ENCODE measurements at places on chromosomes 11 and 22.

DNA sequence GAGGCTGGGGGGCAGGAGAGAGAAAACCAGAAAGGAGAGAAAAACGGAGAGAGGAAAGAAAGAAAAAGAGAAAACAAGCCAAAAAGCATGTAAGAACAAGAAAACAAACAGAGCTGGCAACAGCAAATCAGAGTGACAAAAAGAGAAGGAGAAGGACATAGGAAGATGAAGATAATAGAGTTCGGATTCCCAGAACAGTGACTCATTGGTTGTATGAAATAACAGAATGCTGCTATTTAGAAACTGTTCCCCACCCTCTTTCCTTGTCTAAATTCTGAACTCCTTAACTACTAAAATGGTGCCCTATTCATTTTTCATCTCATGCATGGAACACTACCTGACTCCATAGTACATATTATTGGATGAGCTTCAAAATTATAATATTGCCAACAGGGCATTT is 317.4 kb downstream of the C11orf87 start:
- no peak for DNase-seq

DNA sequence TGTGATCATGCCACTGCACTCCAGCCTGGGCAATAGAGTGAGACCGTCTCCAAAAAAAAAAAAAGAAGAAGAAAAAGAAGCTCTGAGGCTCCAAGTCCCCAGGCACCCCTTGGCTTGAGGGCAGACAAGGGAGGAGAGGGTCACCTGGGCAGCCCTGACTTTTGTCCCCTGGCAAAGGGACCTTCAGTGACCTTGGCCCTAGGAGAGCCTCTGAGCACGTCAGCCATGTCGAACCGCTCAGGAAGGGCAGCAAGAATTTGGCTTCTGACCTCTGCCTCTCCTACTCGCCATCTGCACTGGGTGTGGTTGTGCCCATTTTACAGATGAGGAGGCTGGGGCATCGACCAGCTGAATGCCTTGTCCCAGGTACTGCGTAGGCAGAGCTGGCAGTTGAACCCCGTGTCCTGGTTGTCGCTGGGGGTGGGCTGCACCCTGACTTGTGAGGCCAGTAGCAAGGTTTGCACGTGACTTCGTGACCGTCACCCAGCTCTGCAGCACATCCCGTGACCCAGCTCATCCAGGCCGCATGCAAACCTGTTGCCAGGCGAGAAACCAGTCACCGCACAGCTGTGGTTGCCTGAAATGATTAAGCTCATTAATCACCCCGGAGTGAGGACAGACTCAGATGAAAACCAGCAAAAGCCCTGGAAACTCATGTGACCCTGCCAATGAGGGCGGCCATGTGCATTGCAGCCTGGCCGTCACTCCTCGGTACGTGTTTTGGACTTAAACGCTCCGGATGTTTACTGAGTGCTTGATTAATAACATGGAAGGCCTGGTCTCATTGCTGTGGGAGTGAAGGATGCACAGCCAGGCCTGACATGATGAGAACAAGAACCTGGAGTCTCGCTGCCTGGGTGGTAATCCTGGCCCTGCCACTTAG is 47.7 kb upstream of the PPP6R3 start:
- DNase-seq = peak; percentile 70

DNA sequence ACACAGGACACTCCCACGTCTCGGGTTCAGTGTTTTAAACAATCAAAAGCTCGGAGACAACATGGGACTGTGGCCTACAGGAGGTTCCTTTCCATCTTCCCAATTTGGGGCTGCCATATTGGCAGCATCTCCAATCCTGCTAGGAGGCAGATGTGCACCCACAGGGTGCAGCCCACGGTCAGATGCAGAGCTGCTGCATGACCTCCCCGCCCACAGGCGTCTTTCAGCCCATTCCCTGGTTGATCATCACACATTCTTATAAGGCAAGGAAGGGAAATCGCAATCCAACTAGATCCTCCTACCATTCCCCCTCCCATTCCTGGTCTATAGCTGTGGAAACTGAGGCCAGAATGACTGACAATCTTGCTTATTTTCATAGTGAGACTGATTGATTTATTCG is 121.4 kb downstream of the MICAL3 start:
- no peak for DNase-seq

DNA sequence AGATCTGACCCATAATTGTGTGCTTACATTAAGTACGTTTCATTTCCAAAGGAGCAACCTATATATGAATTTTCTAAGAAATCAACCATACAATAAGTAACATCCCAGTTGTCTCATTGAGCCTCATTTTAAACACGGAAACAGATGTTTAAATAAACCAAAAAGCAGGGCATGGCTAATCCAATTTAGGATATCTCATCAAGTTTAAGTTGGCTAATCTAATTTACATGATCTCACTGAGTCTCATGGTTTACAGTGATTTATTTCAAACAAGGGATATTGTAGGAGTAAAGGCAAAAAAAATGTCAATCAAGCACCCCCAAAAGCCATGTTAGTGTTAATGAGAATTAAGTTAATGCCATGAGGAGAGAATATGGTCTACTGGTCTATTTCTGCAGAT is 499.8 kb upstream of the CCDC90B start:
- DNase-seq = no peak

GRCh38 chr22:44026630-44027511 is 2.8 kb downstream of the PARVB start:
- DNase-seq = no peak

DNA sequence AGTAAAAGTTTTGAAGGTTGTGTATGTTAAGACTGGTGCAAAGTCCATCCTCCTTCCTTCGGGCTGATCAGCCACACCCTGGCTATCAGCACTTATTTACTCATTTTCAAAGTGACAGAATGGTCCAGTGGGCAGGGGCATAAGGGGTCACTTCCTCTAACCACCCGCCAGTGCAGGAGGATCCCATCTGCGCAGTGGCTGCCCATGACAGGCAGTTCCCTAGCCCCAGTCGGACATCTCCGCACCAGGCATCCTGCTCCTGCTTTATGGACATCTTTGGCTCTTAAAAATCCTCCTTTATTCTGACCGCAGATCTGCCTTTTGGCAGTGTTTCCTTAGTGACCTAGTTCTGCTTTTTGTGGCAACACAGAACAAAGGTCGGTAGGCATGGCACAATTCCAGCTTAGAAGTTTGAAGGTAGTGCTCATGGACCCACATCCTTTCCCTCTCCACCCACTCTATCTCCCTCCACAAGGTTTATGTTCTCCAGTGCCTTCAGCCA is 55.9 kb downstream of the BMAL1 start:
- DNase-seq = peak; percentile 72

DNA sequence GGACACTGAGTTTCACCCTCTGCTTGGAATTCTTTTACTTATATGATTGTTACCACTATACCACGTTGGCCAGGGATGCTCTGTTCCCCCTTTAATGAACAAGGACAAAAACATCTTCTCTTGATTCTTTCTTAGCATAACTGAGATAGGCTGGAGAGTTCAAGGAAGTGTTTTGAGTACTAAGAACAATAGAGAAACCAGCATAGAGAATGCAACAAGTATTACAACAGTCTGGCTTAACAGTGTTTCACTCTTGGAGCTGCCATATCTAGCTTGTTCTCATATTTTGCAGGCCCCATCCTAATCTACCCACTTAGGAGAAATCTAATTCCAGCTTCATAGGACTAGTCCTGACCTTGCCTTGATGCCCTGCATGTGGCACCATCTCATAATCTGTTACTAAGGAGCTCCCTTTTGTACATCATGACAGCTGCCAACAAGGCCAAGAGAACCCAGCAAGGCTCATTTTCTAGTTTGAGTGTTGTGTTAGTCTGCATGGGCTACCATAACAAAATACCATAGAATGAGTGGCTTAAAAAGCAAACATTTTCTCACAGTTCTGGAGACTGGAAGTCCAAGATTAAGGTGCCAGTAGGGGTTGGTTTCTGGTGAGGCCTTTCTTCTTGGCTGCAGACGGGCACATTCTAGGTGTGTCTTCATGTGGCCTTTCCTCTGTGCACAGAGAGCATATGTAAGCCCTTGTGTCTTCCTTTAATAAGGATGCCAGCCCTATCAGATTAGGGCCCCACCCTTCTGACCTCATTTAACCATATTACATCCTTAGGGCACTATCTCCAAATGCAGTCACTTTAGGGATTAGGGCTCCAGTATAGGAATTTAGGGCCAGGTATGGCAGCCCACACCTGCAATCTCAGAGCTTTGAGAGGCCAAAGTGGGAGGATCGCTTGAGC is 37.8 kb downstream of the PACS1 start:
- DNase-seq = no peak

GRCh38 chr11:100823360-100823759 is 136.3 kb downstream of the ARHGAP42 start:
- no peak for DNase-seq

DNA sequence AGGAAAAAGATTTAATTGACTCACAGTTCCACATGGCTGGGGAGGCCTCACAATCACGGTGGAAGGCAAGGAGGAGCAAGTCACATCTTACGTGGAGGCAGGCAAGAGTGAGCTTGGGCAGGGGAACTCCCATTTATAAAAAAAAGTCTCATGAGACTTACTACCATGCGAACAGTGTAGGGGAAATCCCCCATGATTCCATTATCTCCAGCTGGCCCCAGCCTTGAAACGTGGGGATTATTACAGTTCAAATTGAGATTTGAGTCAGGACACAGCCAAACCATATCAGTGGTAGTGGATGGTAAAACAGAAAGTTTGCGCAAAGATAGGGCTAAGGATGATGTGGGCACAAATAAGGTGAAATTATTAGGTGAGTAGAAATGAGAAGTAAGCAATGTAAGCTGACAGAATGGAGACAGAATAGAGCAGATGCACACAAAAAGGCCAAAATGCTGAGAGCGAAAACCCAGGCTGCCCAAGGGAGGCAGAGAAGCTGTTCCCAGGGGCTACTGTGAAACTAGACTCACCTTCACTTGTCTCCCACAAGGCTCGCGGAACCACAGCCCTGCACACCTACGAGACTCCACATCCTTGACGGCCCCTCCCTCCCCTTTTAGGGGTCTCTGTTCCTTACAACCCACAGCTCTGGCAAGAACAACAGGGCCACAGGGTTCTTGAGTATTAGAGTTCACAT is 377.6 kb downstream of the CADM1 start:
- no peak for DNase-seq

- DNase-seq = no peak
These were observed 24.7 kb downstream of the TEF start for GRCh38 chr22:41406410-41406809.

GRCh38 chr11:60924110-60924905 is at the start of gene TMEM132A:
TMEM132A (plus strand) TSS chr11:60924460; CDS start chr11:60924634, 174 bp downstream.
- peak; percentile 89 for DNase-seq

GRCh38 chr11:33657757-33658156 is 42.9 kb downstream of the C11orf91 start:
- no peak for DNase-seq

DNA sequence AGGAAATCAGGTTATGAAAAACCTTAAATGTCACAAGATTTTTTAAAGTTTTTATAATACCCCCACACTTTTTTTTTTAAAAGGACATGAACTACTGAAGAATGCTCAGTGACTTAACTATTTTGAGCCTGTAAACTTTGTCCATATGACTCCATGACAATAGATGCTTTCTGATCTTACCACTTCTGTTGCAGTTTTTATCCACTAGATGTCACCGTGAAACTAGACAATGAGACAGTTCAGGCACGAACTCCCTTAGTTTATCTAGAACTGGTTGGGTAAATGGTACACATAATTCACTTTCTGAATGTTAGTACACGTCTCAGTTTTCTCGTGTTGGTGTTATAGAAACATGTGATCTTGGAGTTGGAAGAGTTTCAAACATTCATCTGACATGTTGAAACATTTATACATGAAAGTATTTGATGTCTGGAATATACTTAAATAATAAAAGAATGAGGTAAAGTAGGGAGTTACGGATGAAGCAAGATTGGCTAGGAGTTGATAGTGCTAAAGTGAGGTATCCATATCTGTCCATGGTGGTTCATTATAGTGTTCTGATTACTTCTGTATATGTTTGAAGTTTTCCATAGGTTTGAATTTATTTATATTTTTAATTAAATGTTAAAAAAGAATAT is 8.1 kb downstream of the CCDC15 start:
- peak; percentile 86 for DNase-seq

DNA sequence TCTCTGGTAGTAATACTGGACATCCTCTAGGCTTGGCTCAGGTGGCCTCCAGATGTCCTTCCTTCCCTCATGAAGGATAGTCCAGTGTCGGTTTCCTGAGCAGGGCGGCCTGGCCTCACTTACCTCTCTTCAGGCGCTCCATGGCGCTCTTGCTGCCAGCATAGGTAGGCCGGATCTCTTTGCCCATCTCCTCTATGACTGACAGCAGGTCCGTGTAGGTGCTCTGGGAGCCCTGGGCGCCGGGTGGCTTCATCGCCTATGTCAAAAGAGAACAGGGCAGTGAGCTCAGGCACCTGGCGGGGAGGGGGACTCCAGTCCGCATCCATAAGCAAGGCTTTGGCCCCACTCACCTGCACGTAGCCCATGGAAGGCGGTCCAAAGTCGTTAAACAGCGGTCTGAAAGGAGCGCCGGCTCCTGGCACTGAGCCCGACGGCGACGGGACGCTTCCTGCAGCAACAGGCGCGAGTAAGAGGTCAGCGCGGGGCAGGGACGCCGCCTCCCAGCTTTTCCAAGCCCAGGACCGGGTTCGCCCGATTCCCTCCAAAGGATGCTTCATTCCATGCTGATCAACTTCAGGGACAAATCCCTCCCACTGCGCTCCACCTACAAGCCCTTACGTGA is 609 bp downstream of the CDK2AP2 start:
- DNase-seq = no peak

- DNase-seq = no peak
These were observed 130.5 kb upstream of the B3GAT1 start for GRCh38 chr11:134542401-134543165.

DNA sequence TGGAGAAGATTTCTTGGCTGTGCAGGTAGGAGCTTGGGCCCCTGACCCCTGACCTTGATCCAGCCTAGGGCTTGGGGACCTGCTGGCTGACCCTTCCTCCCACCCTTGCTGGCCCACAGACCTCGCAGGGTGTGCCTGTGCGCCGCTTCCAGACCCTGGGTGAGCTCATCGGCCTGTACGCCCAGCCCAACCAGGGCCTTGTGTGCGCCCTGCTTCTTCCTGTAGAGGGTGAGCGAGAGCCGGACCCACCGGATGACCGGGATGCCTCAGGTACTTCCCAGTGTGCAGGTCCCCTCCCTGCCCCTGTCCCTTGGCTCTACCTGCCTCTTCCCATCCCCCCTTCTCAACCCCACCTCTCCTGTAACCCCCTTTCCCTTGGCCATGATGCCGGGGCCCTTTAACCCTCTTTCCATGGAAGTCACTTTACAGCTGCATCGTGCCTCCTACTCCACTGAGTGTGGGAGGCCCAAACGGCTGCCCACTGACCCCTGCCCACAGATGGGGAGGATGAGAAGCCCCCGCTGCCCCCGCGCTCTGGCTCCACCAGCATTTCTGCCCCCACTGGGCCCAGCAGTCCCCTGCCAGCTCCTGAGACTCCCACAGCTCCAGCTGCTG is 3.8 kb downstream of the INPPL1 start:
- no peak for DNase-seq

DNA sequence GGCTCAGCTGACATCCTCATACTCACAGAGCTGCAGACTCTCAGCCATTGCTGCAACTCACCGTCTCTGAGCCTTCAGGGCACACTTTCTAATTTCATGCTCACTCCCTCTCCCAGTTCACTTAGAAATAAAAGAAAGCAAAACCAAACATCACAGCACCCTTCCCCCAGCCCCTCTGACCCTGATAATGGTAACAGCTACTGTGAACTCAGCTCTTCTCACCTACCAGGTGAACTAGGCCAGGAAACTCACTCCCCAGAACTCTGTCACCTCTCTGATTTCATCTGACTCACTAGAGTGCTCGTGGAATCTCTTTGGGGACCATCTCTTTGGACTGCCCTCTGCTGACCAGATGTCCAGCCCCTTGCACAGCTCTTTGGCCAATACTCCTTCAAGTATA is 14.5 kb upstream of the PARVA start:
- no peak for DNase-seq

GRCh38 chr11:90218606-90219005 is 4.2 kb downstream of the CHORDC1 start:
- no peak for DNase-seq
